ENCODE measurements at places on chromosomes 2 and 18.

DNA sequence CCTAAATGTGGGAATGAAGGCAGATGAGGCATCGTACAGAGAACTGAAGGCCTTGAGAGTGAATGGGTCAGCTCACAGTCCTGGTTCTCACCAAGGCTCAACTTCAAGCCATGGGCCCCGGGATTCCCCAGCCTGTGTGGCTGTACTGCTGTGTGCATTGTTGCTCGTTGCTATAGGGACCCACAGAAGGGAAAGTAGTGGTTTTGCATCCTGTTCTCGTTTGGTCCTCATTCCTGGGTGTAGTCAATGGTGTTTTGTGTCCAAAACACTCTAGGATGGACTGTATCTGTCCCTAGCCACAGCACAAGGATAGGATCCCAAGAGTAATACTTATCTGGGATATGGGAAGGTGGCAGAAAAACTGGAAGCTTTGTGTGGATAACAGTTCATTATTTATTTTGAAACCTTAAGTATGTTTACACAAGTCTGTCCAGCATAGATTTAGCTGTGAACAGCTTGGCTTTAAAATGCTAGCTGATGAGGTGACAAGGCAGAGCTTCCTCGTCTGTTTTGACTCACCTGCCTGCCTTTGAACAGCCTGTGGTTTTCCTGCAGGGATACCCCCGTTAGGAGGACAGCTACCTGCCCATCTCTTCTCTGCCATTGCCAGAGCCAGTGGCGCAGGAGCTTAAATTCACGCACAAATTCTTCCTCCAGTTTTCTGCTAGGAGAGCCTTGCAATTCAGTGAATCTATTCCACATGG lies 85.0 kb downstream of the WDSUB1 start:
- no peak for DNase-seq

GRCh38 chr18:49276680-49277079 lies 183.8 kb downstream of the DYM start:
- DNase-seq: no peak

DNA sequence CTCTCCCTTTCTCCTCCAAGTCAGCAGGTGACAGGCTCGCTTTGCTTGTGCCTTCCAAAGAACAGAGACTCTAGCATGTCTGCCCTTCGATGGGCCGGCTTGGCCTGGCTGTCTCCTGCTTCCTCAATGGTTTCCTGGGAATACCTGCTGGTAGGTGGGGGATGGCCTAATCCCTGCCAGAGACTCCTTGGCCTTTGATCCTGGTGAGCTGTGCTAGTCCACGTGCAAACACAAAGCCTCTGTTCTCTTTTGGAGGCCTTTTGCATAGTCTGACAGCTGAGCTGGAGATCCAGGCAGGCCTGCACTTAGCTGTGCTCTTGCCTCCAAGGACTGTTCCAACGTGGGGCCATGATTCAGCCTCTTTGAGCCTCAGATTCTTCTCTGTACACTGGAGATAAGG lies 67.6 kb downstream of the ARL4C start:
- no peak for DNase-seq

DNA sequence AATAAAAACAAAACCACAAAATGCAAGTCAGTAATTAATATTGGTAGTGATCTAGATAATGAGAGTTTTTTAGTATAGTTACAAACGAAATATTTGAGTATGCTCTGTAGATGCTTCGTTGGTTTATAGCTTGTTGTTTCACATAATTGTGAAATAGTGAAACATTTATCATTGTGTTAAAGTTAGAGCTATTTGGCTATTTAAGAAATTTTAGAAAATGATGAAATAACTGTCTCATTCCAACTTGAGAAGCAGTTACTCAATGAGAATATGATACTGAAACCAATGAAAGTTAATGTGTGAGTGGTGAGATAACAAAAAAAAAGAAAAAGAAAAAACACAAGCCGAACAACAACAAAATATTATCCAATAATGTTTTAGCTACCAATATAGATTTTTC lies 475.6 kb upstream of the ZEB2 start:
- no peak for DNase-seq

DNA sequence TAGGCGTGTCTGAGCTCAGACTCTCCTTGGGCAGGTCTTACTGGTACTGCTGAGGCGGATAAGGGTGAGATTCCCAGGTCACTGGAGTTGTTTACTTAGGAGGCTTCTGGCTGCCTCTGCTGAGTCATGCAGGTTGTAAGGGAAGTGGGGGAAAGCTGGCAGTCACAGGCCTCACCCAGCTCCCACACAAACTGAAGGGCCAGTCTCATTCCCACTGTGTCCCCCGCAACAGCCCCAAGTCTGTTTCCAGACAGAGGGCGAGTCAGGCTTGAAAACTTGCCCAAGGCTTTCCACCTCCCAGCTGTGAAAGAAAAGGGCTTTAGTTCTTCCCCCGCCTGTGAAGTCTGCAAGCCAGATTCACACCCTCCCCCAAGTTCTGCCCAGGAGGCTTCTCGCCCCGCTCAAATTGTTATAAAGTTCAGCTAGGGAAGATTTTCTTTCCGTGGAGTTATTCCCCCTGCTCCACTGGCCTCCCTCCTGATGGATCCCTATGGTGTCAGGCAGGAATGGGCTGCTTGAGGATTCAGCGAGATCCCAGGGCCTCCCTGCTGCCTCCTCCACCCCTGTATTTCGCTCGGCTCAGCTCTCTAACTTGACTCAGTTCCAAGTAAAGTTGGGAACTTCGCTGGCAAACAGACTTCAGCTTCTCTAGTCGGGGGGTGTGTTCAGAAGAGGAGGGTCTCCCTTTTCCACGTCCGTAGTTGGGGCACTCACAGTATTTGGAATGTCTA lies 248.6 kb downstream of the NR4A2 start:
- no peak for DNase-seq

GRCh38 chr18:66533693-66534092 lies 70.2 kb downstream of the CDH19 start:
- no peak for DNase-seq

DNA sequence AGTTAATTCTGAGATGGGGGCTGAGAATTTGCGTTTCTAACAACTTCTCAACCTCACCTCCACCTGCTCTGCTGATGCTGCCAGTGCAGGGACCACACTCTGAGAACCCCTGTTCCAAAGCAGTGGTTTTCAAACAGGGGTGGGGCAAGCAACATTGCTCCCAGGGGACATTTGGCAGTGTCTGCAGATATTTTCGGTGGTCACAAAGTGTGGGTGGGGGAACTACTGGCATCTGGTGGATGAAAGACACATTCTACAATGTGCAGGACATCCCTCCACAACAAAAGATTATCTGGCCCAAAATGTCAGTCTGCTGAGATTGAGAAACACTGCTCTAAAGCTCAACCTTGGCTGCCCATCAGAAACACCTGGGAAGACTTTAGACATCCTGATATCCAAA lies 188.7 kb upstream of the SATB2 start:
- DNase-seq: no peak

GRCh38 chr2:204669382-204669781 lies 124.1 kb downstream of the PARD3B start:
- no peak for DNase-seq

GRCh38 chr2:172978063-172978383 lies 97.6 kb upstream of the MAP3K20 start:
- no peak for DNase-seq

DNA sequence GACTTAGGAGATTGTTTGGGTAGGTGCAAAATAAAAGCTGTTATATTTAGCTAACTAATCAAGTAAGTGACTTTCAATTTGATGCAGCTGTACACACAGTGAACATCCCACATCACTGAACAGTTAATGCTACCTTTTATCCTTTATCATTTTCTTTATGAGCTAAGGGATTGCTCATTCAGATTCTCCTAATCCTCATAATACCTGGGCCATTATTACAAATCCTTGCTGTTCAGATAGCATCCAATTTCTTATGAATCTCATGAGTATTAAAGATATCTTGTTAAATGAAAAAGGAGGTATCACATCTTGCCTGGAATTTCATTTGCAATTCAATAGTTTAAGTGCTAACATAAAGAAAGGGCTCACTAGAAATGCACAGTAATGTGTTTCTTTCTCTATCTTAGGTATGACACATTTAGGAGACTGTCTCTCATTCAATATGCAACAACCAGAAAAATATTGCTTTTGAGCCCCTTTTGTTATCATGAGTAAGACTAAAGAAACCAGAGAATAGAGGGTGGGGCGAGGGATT lies 918.5 kb downstream of the CBLN2 start:
- DNase-seq: no peak

DNA sequence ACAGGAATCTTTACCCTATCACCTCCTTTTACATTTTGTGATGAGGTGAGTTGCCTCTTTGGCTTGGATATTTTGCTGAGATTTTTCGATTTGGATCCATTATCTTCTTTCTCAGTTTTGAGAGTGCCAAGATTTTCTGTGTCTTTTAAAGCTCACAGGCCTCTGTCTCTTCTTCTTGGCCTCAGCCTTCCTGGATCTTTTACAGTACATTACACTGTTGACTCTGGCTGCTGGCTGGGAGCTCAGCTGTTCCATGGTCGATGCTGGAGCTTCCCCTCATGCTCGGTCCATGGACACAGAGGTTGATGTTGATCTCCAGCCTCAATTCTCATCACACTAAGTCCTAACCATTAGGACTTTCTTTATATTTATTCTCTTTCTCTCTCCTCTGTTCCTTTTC lies 332.8 kb upstream of the UBE2E3 start:
- no peak for DNase-seq

Data from activated T-cell treated with anti-CD3 and anti-CD28 coated beads, Interleukin-2, amount 50 U/mL, for 48 hours (primary cell).